ENCODE measurements at places on chromosomes 4 and X.

GRCh38 chr4:173493041-173493440 is 37.0 kb downstream of the HAND2 start:
- DNase-seq = no peak

DNA sequence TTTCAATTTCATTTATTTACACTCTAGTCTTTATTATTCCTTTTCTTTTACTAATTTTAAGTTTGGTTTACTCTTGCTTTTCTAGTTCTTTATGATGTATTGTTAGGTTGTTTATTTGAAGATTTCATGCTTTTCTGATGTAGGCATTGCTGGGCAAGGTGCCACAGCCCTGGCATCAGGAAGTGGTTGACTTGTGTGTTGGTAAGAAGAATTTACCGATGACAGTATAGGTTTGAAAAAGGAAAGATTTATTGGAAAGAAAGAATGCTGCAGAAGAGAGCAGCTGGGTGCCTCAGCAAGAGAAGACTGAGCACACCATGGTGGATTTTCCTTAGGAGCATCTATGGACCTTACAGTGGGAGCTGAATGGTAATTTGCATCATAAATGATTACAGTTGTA is 153.2 kb downstream of the KLF8 start:
- DNase-seq = peak; percentile 38

- DNase-seq = no peak
Observed at GRCh38 chr4:126611900-126612299, 1020.9 kb upstream of the INTU start.

DNA sequence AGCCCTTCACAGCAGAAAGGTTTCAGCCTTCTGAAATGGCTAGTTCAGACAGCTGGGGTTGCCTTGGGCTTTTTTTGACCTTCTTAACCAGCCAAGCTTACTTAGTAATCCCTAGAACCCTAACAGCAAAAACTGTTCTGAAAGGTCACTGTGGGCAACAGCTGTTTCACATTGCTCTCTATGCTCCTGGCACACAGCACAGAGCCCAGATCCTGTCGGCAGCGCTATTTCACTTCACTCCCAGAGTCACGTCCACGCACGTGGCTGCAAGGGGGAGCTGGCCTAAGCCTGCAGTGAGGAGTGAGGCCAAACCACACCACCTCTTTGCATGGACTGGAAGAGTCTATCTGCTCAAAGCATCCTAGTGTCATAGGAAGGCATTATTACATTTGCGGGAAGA is 32.0 kb upstream of the STS start:
- DNase-seq = no peak

DNA sequence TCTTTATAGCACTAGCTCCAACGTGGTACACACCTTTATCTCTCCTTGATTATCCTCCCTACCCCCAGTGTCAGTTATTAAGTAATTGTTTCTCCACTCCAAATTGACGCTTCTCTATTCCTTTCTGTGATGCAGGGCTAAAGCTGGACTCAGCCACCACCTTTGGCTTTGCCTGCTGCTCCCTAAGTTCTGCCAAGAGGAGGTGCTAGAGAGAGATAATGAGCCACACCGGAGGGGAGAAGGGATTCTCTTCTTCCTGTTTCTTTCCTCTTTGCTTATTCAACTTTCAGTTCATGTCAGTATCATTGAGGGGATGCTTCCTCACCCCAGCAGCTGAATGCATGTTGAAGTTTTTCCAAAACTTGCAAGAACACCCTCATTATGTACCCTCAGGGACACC is 176.5 kb downstream of the GBA3 start:
- DNase-seq = no peak

DNA sequence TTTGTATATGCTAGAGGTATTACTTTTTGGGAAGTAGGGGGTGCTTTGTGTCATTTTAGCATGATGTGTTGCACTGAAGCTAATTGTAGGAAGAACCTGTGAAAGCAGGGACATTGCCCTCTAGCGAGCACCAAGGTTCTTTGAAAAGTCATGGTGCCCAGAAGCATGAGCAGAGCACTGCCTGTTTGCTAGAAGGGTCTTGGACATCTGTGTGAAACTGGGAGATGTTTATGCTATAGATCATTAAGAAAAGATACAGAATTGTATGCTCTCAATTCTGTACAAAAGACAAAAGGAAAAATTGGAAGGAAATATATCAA is 14.7 kb downstream of the GRPR start:
- DNase-seq = no peak

DNA sequence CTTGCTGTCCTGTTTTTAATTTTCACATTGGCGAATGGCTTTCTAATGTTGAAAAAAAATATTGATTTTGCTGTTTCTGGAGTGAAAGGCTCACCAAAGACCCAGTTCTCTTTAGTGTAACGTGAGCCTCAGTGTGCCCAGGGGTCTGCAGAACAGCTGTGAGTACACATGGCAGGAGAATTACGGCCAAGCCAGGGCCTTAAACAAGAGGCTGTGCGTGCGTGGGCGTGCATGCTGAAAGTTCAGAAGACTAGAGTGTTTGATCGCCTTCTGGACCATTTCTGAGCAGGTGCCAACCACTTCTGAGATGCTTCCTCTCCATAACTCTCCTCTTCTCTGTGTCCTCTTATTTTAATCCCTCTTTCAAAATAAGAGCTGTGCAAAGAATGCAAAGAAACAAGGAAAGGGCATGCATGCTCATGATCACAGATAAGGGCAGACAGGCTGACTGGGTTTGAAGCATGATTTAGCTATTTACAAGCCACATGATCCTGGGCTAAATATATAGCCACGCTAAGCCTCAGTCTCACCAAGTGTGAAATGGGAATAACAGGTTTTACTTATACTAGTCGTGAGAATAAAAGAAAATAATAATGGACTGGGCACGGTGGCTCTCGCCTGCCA is 9.9 kb downstream of the PHEX start:
- DNase-seq = no peak

DNA sequence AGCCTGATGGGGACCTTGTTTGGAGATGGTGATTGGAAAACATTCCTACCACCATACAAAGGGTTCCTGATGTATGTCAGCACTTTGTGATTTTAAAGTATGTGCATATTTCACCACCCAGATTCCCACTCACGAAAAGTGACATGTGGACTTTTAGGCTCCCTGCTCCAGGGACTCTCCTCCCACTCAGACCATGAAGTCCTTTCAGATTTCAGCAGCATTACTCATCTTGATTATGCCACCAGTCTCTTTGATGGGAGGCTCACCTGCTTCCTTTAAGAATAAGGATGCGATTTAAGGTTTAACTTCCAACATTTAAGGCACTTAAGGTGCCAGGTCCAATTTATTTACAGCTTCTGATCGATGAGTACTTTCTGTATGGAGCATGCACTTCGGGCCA is 204.4 kb downstream of the PPARGC1A start:
- DNase-seq = no peak

DNA sequence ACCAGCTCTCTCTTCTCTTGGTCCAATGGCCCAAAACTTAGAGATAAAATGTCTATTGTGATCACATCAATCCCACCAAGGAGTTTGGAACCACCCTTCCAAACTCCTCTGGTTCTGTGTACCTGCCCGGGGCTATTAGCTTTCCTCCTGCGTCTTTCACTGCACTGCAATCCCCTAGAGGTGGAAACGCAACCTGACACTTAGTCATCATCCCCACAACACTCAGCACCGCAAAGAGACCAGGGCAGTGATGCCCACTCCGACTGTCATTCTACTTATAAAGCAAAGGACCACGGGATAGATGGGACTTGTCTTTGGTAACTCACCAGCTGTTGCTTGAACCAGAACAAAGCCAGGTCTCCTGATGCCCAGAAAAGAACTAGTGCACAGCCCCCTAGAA is 22.0 kb downstream of the AFAP1 start:
- no peak for DNase-seq
